ENCODE measurements at places on chromosomes 6 and 20.

DNA sequence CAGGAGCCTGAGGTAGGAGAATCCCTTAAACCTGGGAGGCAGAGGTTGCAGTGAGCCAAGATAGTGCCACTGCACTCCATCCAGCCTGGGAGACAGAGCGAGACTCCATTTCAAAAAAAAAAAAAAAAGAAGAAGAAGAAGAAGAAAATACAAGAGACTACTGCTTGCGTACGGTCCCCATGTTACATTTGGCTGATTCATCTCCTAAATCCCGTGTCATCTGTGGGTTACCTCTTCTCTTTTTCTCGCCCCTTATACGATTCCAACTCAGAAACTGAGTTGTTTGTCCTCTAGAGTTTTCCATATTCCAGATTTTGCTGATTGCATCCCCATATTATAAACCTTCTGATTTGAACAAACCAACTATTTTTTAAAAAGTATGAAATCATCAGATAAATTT is 62.4 kb upstream of the NELFCD start:
- no peak for DNase-seq

GRCh38 chr6:72149715-72150114 is 263.4 kb downstream of the RIMS1 start:
- no peak for DNase-seq

DNA sequence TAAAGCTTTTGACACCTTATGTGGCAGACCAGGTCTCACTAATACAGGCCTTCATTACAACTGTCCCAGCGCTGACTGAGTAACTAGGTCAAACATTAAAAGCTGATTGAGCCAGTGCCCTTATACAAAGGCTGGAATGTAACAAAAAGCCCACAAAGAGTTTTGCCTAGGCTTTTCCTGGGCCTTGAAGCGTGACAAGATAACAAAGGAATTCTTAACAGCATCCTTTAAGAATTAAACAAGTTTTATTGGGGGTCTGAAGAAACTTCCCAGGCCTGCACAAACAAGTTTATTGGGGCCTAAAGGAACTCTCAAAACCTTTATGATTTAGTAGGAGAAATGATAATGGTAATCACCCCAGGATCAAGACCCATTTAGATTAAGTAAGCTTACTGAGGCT is 267.6 kb upstream of the FAM83B start:
- no peak for DNase-seq

- DNase-seq: no peak
Measured at GRCh38 chr6:40438246-40438887, 148.8 kb downstream of the LRFN2 start.

- DNase-seq: peak; percentile 51
Measured at GRCh38 chr6:106253172-106253571, 72.4 kb downstream of the ATG5 start.

- no peak for DNase-seq
Measured at GRCh38 chr6:125968493-125968892, 11.9 kb downstream of the HINT3 start.

DNA sequence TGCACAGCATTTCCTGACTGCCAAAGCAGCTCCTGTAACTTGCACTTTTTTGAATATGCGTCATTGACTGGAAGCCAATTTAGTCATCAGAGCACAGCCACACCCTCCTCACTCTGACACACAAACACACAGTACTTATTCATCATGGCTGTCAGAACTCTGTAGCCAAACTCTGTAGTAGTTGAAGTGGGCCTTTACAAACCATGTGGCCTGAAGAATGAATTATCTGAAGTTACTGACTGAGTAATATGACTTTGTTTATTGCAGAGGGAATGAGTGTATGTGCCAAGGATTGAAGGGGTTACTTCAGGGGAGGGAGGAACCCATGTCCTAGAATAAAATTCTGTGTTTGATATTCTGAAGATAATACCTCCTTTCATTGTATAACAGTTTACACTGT is 102.7 kb downstream of the FIG4 start:
- no peak for DNase-seq

GRCh38 chr6:139711804-139712585 is 337.5 kb upstream of the CITED2 start:
- DNase-seq: no peak

- no peak for DNase-seq
Measured at GRCh38 chr6:137218473-137218916, 690 bp downstream of the IFNGR1 start.

DNA sequence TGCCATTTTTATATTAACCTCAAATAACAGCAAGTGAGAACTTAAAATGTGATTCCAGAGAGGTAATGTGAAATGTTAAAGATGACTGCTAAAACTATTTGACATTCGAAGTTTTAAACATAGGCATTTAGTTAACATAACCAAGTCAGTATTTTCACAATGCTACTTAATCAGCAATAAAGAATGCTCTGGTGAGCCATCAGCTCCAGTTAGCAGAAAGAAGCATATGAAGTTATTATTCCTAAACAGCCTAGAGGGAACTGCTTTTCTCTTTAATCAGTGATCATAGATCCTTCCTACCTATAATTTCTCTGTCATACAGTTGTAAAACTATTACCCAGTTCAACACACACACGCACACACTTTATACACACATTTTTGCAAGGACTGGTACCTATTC is 60.1 kb downstream of the MMS22L start:
- DNase-seq: no peak

GRCh38 chr6:20647585-20647984 is 113.3 kb downstream of the CDKAL1 start:
- no peak for DNase-seq

GRCh38 chr6:123550052-123550617 is 86.6 kb downstream of the TRDN start:
- DNase-seq: no peak

GRCh38 chr6:159527351-159527750 is 165.7 kb downstream of the SOD2 start:
- no peak for DNase-seq

DNA sequence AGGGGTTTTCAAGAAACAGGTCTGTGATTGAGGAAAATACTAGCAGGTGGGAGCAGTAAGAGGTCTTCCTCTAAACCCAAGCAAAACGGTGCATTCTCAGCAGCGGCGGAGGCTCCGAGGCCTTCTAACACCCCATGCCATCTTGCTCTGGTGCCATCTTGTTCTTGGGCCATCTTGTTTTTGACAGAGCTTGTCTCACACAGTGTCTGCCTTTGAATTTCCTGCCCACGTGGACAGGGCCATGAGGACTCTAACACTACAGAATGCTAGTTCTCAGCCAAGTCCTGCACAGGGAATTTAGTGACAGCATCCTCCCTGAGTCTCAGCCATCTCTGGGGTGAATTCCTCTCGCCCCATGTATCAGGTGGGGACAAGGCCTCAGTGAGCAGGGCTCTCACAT is 76.4 kb downstream of the PSMG4 start:
- DNase-seq: no peak

DNA sequence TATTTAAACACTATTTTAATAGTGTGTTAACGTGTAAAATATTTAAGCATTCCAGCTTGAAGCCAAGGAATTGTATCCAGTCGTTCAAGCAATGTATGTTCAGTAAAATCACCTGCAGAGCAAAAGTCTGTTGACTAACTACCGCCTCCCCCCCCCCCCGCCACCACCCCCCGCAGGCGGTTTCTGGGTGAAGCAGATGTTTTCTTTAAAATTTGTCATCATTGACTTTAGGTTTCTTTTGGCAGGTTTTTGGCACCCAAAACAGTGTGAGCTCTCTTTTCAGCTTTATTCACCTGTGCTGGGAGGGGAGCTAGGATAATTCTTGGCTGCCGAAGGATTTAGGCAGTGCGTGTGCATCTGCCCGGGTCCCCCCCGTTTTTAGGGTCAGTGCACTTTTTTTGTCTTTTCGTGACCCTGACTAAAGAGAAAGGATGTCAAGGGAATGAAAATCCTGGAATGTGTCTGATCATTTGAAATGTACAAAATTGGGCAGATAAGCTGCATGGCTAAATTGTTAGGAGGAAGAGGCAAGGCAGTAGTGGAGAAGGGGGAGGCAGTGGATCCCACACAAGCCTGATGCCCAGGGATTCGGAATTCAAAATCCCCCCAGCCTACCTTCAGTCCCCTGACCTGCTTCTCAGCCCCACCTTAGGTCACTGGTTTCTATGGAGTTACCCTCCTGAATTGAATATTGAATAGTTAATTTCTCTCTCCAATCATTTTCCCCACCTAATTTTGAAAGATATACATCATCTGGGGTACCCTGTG is 1.1 kb downstream of the EDN1 start:
- DNase-seq: no peak

- DNase-seq: no peak
Measured at GRCh38 chr6:5050009-5050408, 35.1 kb upstream of the PPP1R3G start.

DNA sequence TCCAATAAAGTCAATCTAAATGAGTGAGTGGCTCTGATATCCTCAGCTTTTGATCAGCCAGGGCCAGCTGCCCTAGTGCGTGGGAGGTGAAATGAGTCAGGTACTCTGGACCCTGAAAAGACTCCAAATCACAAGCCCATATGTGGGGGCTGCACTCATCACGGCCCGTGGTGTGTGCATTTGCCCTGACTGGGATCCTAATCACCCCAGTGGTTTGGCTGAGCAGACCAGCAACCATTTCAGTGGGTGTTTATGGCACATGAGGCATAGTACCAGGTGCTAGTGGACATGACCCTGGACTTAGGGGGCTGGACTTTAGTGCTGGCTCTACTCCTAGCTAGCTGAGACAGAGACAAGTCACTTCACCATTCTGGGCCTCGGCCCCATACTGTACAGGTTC is 39.4 kb downstream of the SCML4 start:
- DNase-seq: no peak

- DNase-seq: no peak
Measured at GRCh38 chr6:133814797-133815196, 74.1 kb upstream of the TCF21 start.

GRCh38 chr6:35426074-35426473 is 26.1 kb upstream of the FANCE start:
- DNase-seq: no peak

GRCh38 chr6:170117111-170117972 is 173.5 kb downstream of the DLL1 start:
- DNase-seq: peak; percentile 34

DNA sequence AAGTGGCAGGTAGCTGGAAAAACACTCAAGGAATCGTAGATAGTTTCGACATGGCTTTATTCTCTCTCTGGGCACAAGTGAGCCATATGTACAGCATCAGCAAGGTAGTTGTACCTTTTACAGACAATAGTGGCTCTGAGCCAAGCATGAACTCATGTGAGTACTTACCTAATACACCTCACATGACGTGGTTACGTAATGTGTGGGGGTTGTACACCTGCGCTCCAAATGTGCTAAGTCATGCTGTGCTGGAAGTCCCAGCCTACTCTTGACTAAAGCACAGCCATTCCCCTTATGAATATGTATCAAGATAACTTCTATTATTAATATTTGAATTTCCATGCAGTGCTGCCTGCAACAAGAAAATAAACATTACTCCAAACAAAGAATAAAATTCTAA is 78.8 kb upstream of the HMGN3 start:
- DNase-seq: no peak

DNA sequence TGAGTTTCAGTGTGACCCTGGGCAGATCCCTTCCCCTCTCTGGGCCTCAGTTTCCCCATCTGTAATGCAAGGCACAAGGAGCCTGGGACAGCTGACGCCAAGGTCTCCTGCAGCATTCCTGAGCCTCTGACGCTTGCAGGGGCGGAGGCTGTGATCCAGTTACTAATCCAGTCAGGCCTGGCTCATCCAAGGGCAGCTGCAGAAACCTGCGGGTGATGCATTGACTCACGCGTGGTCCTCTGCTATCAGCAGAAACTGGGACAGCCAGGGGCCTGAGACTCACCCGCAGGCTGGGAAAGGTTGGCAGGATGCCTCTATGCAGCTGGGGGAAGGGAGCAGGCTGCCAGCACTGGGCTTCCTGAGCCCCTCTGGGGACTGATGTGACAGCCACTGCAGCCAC is 65.0 kb upstream of the SIRPA start:
- no peak for DNase-seq

DNA sequence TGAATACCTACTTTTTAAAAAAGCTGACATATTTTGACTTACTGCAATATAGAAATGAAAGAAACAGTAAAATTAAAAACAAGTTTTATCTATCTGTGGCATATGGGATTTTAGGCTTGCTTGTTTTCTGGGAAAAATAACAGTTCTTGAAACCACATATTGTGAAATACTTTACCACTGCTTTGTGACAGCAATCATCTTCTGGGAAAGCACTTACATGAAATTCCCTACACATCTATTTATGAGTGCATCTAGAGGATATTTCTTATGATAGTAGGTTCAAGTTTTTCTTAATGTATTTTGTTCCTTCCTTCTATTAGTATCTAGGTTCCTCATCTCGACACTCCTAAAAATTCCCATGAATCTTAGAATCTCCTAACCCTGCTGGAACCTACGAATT is 75.2 kb downstream of the STXBP5 start:
- no peak for DNase-seq
